ENCODE measurements at places on chromosomes 4 and X.

GRCh38 chr4:147482281-147482680 lies 1.4 kb downstream of the EDNRA start:
- DNase-seq = no peak

GRCh38 chrX:140298960-140299825 lies 205.7 kb downstream of the SOX3 start:
- no peak for DNase-seq

DNA sequence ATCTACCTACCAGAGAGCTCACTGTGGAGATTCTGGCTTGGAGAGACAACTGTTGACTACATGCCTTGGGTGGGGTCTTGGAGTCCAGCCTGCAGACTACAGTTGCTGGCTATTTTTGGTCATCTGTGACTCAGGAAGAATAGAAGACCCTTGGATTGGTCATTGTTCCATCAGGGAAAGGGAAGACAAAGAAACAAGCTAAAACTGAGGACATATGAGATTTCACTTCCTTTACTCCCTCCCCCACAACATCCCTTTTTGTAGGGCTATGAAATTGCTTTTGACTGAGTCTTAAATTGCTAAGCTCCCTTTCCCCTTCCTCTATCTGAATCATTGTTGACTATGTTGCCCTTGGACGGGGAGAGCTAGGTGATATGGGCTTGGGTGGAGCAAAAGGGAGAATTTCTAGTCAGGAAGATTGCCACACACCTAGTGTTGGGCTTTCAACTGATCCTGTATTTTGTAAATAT lies 11.7 kb downstream of the MSN start:
- no peak for DNase-seq

DNA sequence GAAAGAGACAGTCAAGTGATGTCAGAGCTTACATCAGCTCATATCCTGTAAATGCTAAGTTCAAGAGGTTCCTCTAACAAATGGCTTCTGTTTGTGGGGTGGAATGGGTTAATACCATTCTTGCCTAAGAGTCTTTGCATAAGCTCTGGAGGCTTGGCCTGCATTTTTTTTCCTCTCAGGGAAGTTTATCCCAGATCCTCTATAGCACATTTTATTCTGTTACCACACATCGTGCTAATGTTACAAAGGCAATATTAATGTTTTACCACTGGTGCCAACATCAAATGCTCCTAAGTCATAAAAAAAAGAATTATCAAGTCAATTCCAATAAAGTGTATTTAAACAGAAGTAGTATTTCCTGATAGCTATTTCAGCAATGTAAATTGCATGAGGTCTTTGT lies 2.9 kb upstream of the ADH6 start:
- DNase-seq = no peak

Data from tibial nerve (tissue), 4 donors.